Non-pigmented ciliary epithelial cell (primary cell): ENCODE measurements at places on chromosomes 3 and 15.

DNA sequence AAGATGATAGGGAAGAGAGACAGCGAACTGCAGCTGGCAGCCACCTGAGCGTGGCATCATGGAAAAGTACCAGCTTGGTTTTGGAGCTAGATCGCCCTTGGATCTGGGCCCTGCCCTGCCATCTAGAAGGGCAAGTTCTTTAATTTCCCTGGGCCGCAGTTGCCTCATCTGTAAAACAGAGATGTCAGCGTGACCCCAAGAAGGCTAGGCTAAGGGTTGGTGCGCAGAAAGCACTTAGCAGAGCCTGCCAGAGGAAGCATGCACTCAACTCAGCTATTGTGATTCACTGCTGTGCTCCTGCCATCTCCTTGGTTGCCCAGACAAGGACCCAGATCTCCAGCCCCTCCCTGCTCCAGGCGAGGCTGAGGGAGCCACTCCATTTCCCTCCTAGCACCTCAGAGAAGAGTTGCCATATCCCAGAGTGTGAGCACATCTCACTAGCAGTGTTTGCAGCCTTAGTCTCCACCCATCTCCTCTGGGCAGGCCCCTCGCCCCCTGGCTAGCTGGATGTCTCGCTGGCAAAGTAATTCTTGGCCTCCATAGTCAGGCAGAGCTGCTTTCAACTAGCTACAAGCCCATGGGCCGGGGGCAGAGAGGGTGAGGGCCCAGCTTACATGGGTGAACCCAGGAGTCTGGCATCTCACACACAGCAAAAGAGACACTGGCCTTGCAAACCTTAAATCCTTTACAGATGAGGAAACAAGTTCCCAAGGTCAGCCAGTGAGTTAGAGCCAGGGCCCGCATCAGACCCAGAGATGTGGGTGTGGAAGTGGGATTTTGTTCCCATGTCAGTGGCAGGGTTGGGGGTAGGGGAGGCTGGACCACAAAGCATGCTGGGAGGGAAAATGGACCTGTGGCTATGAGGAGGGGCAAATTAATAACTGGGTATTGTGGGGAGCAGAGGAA is 280.7 kb upstream of the TLE3 start:
- no peak for DNase-seq

GRCh38 chr3:57953576-57953975 is 54.6 kb upstream of the FLNB start:
- DNase-seq, result no peak

DNA sequence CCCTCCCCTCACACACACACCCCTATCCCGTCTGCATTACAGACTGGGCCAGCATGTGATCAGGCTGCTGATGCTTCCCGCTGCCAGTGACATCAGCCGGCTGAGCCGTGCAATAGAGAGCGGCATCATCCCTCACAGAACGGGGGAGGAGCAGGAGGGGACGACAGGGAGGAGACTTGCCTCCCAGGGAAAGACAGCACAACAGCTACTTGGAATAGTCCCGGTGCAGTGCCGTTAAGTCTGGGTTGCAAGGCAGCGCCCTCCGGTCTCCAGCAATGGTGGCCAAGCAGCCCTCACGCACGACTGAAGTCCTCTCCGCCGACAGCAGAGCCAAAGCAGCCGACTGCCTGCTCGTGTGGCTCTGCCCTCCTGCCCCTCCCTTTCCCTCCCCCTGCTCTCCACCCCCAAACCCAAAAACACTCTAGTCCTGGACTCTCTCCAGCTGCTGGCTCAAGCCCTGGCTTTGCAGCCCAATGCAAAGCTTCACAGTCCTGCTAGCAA is 31.5 kb upstream of the RPS17 start:
- DNase-seq, result no peak

DNA sequence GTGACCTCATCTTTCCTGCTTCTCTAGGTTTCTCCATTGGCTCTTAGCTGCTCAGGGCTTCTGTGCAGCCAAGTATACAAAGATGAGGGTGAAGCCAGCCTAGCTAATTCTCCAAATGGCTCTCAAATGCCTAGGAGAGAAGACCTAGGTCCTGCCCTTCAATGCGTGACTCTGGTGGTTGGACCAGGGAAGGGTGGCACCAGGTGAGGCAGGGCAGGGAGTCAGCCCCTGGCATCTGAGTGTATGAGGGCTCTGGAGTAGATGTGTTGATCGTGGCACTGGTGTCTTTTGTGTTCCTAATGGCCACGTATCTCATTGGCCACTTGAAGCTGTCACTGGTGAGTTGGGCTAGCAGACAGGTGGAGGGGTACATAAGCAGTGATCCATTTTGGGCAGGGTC is 59.8 kb downstream of the PDIA5 start:
- no peak for DNase-seq

DNA sequence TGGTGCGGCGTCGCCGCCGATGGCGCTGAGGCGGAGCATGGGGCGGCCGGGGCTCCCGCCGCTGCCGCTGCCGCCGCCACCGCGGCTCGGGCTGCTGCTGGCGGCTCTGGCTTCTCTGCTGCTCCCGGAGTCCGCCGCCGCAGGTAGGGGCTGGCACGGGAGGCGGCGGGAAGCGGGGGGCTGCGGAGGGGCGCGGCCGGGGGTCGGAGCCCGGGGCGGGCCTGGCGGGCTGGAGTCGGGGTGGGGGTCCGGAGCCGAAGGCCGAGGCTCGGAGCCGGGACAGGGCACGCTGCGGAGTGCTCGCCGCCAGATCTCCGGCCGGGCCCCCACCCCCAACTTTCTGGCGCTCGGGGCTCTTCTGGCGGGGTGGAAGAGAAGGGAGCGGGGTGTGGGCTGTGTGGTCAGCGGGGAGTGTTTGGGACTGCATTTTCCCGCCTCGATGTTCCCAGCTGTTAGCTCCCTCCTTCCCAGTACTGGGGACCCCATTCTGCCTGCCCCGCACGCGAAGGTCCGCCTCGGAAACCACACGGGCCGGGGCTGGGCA is 299 bp downstream of the TYRO3 start:
- no peak for DNase-seq

GRCh38 chr3:69063636-69064035 is 11.5 kb upstream of the TMF1 start:
- no peak for DNase-seq

- DNase-seq, result no peak
Measured at GRCh38 chr15:52164631-52165265, 26.4 kb downstream of the GNB5 start.

DNA sequence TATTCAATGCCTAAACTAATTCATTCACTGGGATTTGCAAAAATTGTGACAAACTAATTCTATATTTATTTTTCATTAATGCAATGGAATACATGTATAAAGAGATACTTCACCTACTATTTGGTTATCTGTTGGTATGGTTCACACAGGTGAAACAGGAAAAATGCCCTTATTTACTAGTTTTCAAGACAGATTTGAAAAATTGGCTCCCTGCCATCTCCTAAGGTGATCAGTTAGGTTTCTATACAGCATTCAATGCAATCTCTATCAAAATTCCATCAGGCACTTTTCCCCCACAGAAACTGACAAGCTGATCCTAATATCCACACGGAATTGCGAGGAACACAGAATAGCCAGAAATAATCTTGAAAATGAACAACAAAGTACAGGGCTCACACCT is 101.1 kb downstream of the DLG1 start:
- DNase-seq, result no peak

DNA sequence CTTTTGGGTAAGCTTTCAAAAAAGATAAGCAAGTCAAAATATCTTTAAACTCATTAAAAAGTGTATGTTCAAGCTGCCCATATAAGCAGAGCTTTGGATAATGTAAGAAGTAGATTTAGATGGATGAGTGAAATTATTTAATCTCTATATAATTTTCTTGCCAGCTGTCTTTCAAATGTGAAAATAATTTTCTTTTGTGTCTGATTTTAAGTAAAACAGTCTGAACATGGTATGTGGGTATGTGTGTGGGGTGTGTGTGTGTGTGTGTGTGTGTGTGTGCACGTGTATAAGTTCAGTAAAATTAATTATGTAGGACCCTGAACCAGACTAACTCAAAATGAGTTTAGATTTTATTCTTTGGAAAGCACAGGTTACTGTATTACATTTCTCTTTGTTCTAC is 155.2 kb upstream of the CGNL1 start:
- no peak for DNase-seq

DNA sequence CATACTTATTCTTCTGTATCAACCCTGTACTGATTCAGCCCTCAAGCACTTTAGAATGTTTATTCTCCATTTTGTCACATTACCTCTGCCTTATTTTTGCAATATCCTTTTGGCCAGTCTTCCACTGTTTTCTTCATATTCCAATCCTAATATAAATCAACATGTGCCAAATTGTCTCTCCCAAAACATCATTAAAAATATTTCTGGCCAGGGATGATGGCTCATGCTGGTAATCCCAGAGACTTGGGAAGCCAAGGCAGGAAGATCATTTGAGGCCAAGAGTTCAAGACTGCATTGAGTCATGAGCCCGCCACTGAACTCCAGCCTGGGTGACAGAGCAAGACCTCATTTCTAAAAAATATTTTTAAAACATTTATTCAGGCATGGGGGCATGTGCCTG is 641.4 kb upstream of the CBLB start:
- DNase-seq, result no peak

DNA sequence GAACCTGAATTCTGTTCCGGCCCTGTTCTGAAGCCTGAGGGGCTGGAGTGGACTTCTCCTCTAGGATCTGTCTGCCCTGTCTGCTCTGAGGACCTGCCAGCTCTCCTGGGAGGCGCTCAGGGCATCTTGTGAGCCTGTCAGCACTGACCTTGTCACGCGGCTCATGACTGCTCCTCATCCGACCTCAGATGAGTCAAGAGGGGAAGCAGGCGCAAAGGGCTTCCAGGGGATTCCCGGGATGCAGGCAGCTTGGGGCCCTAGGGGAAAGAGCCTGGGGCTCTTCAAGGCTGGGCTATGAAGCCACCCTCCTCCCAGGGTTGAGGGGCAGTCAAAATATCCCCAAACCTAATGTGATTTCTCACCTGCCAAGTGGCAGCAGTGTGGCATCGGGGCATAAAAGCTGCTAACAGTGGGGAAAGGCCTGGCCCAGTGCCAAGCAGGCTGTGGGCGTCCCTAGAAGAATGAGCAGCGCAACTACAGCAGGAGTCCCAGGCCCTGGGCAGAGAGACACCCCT is 27.6 kb upstream of the ANKDD1A start:
- peak; percentile 77 for DNase-seq

DNA sequence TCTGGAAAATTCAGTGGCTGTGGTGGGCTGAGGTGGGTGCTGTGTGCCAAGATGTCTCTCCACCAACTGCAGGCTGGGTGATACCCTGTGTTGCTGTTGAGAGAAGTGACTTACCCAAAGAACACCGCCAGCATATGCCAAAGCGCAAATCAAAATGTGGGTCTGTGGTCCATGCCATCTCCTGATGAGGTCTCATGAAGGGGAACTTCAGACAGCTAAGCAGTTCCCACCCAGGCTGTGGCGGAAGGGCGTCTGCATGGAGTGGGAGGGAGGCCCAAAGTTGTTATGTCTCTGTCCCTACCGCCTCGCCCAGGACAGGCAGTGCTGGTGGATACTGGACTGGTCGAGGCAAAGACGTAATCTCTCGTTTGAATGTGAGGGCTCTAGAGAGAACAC is 70.9 kb upstream of the PLXNA1 start:
- DNase-seq, result no peak

DNA sequence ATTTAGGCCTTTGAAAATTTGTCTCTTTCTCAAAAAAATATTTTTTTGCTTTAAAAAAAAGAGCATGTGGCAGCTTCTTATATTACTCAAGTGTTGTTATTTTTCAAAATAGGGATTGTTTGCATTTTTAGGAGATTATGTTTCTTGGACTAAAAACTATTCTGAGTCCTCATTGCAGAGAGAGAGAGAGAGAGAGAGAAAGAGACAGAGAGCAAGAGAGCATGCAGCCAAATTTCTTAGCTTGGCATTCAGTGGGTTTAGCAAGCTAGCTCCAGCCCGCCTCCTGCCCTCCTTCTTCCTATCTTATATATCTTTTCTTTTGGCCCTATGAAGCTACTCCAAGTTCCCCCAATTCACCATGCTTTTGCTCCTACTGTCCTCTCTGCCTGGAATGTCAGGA is 55.7 kb downstream of the CEMIP start:
- no peak for DNase-seq

DNA sequence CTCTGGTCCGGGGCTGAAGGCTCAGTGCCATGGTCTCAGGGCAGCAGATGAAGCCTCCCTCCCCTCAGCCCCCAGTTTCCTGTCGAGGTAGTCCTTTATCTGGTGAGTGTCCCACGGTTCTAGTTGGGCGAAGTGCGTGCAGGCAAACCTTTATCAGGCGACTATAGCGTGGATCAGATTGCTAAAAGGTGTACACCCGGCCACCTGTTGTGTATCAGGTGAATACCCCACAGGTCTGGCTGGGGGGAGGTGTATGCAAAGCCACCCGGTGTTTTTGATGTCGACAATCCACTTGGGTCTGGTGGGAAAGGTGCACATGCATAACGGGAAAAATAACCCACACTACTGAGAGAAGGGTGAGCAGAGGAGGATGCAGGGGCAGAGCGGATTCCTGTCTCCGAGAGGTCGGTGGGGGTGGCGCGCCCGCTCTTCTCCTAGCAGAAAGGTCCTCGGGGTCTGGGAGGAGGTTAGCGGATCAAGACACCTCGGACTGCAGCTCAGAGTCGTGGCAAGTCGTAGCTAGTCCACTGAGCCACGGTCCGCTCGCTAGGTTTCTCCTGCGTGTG is 507 bp downstream of the SLC12A6 start:
- no peak for DNase-seq

DNA sequence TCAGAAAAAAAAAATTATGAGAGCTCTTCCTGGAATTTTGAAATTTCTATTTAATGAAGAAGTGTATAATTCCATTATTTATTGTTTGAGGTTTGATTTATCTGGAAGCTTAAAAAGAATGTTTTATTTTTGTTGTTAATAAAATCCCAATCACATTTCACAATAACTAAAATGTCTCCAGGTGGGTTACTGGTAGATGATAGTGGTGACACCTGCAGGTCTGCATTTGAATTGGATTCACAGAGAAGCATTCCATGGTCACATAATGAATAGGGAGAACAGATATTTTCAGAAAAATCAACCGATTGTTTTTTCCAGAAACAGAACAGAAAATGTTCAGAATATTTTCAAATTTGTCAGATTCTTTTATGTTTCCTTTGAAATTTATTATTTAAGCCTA is 48.3 kb downstream of the ASB7 start:
- DNase-seq, result no peak

DNA sequence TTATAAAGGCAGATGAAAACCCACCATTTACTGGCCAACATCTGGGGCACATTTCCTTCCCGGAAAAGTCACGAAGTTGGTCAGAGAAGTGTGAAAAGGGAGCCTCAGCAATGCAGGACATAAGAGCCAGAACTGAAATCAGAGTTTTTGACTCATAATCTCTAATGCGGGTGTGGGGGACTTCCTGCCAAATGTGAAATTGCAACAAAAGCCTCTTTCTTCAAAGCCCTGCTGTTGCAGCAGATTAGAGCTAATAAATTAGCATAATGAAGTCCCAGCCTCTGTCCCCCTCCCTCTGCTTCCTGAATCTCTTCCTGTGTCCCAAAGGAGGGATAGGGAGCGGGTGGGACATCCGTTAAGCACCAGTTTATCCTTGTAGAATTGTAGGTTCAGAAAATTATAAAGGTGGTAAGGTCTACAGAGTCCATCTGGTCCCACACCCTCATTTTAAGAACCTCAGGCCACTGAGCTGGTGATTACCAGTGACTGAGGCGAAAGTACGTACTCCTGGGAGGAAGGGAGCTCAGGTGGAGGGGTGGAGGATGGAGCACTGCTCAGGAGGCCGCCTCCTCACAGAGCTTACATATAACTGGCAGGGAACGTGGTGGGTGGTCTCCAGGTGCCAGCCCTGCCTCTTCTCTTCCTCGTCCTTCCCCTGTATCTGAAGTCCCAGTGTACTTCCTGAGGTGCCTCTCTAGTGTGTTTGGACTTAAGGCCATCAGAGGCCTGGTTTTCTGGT is 35.0 kb downstream of the ST6GAL1 start:
- no peak for DNase-seq
